T-helper 22 cell (primary cell): ENCODE measurements at places on chromosomes 4 and X.

- DNase-seq: no peak
Measured at GRCh38 chrX:38959736-38960135, 158.5 kb downstream of the MID1IP1 start.

- no peak for DNase-seq
Measured at GRCh38 chr4:656436-657337, 17.4 kb downstream of the ATP5ME start.

DNA sequence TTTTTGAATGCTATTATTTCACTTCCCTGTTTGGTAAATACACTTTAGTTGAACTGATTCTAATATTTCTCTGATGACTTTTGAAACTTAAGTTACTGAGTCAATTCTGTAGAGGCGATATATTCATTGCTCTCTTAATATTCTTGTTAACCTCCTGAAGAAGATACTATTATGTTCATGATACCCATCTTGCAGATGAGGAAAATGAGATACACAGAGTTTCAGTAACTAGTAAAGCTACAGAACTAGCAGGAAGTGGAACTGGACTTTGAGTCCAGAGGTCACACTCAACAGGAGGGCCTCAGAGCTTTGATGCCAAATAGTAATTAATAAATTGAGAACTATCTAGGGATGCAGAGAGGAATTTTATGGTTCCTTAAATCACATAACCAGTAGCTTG lies 70.0 kb downstream of the PCDH7 start:
- no peak for DNase-seq

GRCh38 chr4:41399231-41399630 lies 138.7 kb upstream of the LIMCH1 start:
- DNase-seq: no peak

- no peak for DNase-seq
Measured at GRCh38 chrX:38305971-38306370, 21.3 kb downstream of the RPGR start.

DNA sequence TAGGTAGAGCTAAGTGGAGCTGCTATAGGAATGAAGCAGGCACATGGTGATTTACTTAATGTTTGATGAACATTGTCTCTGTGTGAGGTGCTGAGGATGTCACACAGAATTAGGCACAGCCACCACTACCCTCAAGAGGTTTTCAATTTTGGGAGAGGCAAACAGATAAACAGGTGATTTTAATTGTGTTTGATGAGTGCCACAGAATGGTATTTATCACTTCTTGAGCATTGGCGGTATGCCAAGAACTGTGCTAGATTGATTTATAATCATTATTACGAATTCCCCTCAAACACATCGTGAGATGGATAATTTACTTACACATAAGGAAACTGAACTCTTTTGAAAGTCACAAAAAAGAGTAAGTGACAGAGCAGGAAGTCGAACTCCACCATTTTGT lies 74.8 kb downstream of the FREM3 start:
- DNase-seq: no peak

DNA sequence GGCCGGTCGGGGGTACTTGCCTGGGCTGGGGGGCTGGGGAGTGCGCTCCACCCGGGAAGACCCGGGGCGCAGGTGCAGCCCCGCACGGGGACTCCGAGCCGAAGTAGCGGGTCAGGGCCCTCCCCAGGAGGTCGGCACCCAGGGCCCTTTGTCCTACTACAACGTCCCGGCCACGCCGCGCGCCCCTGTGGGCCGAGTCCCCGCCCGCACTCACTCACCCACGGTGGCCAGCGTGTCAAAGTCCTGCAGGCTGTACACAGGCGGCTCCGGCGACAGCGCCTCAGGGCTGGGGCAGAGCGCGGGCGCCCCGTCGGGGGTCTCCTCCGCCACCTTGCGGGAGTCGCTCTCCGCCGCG lies 602 bp downstream of the PRKX start:
- DNase-seq: peak; percentile 8

- DNase-seq: no peak
Measured at GRCh38 chr4:20323991-20324390, 72.3 kb downstream of the SLIT2 start.

GRCh38 chr4:166823126-166823525 lies 411.2 kb downstream of the SPOCK3 start:
- DNase-seq: no peak

DNA sequence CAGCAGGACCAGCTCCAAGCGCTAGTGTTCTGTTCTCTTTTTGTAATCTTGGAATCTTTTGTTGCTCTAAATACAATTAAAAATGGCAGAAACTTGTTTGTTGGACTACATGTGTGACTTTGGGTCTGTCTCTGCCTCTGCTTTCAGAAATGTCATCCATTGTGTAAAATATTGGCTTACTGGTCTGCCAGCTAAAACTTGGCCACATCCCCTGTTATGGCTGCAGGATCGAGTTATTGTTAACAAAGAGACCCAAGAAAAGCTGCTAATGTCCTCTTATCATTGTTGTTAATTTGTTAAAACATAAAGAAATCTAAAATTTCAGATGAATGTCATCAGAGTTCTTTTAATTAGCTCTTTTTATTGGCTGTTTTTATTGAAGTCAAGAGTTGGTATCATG lies 186.5 kb downstream of the AR start:
- DNase-seq: no peak

DNA sequence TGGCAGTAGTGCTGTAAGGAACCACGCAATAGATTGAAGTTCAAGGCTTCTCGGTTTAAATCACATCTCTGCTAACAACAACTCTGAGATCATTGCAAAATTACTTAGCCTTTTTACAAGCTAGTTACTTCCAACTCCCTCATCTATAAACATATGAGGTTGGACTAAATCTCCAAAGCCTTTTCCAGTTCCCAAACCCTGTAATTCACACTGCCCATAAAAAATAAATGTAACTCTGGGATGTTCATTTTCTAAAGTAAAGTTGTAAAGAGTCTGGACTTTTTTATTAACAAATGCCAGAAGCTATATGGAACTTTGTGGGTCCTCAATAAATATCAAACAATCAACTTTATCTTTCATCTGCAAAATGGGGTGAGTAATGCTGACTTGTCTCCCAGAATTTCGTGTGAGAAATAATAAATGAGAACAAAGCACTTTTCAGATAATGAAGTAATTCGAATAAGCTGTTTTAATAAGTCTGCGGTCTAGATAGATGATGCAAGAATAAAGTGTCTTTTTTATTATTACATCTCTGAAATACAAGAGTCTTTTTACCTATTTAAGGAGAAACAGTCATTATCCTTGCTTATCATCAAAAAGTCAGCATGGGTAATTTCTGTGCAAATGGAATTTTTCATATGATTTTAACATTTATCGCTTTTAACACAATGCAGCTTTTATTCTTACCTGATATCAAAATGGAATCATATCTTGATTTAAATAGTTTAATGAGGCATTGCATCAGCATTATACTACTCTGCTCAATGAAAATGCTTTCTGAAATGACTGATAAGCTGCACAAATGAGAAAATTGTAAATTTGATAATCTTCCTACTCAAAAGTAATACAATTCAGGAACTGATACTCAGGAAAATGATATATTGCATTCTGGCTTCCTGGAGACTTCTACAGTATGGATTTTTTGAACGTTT lies 252.6 kb downstream of the BANK1 start:
- no peak for DNase-seq

DNA sequence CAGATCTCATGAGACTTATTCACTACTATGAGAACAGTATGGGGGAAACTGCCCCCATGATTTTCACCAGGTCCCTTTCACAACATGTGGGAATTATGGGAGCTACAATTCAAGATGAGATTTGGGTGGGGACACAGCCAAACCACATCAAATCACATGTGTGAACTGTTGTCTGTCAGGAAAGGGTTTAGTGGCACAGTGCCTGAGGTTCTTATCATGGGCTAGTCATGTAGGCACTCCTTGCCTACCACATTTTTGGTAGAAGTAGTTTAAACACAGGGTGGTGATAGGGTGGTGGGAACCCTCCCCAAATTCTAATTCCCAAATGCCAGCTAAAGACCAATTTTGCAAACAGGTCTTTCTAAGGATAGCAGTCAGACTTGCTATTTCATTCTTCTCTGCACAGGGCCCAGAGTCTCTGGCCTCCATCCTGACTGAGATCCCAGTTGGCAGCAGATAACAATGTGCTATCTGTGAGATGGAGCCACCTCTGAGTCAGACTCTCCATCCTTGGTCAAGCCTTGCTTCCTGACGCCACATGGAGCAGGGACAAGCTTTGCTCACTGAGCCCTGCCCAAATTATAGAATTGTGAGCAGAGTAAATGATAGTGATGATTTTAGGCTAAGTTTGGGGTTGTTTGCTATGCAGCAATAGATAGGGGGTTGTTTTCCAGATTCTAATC lies 33.5 kb upstream of the SETD7 start:
- DNase-seq: no peak

DNA sequence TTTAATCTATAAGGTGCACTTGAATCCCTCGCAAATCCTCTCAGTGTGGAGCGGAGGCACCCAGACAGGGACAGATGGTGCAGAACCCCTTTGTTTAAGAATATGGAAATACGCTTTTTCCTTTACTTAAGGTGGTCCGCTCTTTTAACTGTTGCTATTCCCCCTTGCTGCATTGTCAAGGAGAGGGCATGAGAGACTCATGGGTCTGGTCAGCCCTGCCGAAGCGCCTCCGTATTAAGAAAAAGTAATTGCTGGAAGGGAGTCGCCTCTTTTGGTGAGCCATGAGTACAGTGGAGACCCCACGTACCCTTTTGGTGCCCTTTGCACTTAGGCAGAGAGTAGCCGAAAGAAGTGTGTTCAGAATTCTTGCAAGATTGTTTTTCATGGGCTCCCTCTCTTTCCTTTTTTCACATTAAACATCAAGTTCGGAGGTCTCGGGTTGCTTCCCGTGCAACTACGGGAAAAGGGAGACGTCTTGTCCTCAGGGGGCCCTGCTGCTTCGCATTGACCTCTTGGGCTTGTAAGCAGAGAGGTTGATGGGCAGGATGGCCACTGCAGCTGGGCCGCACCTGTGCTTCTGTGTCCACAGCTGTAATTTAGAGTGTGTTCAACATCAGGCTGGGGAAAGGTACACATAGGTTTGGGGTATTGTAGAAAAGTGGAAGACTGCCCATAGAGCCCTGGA lies 109.6 kb downstream of the SPRY1 start:
- no peak for DNase-seq

DNA sequence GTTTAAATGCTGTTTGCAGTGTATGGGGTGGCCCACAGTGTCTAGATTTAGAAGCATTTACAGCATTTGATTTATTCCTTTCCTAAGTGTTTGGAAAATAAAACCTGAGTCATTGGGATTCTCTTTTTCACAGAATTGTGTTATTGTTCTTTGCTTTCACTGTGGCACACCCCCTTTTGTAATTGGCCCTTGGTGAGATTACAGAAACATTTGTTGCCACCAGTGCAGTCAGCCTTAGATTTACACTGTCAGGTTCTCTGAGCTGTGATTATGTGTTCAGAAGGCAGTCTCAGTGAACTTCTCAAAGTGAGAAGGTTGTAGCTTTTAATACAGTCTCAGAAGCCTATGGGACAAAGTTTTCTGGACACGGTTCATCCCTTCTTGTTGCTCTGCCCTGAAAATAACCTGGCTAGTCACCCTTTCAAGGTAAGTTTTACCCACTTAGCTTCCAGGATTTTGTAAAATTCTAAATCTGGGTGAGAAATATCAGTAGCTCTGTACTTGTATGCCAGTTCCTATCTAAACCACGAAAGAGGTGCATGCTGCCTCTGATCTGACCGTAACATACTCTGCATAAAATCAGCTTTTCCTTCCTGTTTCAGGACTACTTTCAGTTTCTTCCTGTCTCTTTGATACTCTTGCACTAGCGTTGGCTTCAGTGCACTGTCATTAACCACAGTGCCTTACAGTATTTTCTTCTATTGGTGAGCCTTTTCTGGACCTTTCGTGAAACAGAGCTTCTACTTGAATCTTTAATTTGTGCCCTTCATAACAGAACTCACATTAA lies 12.6 kb downstream of the RUFY3 start:
- DNase-seq: peak; percentile 12

- no peak for DNase-seq
Measured at GRCh38 chr4:53571936-53572599, 19.2 kb downstream of the LNX1 start.

DNA sequence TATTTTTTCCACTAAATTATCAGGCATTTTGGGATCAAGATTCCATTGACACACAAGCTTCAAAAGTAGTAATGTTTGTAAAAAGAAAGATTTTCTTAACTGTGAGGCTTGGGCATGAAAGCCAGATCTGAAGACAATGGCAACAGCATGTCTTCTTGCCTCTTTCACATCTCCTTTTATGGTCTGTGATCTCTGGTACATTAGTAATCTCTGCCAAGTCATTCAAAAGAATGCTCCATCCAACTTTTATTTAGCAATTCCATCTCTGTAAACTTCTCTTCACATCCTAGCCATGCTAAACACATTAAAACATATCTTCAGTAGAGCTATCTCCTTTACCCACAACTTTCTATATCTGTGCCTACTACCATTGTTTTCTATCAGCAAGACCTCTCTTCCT lies 465.4 kb downstream of the FAT4 start:
- DNase-seq: no peak

GRCh38 chr4:168362025-168362401 lies 43.5 kb upstream of the DDX60 start:
- DNase-seq: no peak

DNA sequence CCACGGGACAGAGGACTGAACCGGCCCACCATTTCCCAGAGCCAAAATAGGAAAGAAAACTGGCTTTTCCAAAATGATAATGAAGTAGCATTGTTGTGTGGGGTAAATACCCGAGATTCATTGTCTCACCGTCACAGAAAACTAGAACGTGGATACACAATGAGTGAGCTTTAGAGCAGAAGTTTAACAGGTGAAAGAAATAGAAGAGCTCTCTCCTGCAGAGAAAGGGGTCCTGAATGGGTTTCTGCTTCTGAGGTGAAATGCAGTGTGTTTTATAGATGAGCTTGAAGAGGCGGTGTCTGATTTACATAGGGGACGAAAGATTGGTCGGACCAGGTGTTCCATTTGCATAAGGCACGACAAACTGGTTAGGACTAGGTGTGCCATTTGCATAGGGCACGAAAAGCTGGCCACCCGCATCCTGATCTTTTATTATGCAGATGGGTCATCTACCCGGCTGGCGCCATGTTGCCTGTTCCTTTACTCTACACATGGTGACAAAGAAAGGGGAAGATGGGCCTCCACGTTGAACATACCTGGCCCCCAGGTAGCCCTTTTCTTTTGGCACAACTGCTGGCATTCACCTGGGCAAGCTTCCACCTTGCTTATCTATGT lies 118.1 kb downstream of the ATXN3L start:
- no peak for DNase-seq

- no peak for DNase-seq
Measured at GRCh38 chr4:73721435-73721834, 18.9 kb upstream of the CXCL8 start.

DNA sequence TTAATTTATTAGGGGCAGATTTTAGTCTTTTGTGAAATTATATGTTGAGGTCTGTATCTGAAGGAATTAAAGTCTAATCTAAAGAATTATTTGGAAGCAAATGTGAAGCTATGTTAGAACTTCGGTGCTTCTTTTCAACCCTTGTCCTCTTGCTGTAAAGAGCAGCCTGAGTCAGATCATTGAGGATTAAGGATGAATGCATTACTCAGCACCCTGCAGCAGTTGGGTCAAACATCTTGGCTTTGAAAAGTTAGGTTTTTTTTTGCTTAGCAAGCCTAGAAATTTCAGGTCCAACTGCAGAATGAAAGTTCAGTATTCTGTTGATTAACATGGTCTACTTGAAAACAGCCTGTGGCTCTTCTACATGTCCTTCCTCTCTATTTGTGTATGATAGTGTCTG lies 57.6 kb downstream of the SLC4A4 start:
- no peak for DNase-seq
